ENCODE measurements at places on chromosomes 6 and 20.

GRCh38 chr6:9208966-9209365 lies 773.6 kb upstream of the SLC35B3 start:
- DNase-seq, result no peak

- DNase-seq, result peak; percentile 68
Measured at GRCh38 chr20:3557237-3557785, 86.5 kb downstream of the ATRN start.

DNA sequence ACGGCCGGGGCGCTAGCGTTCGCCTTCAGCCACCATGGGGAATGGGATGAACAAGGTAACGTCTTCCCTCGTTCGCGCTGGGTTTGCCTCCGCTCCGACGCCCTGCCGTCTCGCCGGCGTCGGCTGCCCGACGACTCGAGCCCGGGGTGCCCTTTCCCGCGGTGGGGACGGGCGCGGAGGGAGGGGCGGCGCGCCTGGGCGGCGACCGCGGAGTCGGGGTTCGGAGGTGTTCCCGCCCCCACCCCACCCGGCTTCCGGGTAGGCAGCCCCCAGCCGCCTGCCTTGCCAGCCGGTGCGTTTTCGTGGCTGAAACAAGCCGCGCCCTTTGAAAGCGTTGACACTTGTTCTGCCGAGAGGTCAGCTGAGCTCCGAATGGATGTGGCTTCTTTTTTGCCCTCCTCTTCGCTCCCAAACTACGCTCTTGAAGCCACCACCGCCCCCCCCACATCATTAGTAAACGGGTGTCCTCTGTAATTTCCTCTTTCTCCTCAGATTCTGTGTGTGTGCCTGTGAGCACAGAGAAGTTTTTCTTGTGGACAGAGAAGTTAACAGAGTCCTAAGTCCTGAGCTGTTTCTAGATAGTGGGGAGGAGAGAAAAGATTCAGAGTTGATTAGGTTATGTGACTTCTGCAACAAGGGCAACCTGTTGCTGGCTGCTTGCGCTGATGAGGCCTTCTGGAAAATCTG lies 362 bp downstream of the DUSP22 start:
- DNase-seq, result no peak

GRCh38 chr20:17641993-17642392 lies 40.0 kb downstream of the RRBP1 start:
- no peak for DNase-seq

- no peak for DNase-seq
Measured at GRCh38 chr6:84061174-84061573, 27.6 kb downstream of the MRAP2 start.

GRCh38 chr6:167139761-167140160 lies 16.9 kb downstream of the CCR6 start:
- DNase-seq, result no peak

- DNase-seq, result no peak
Measured at GRCh38 chr6:111812060-111813038, 60.9 kb downstream of the FYN start.

DNA sequence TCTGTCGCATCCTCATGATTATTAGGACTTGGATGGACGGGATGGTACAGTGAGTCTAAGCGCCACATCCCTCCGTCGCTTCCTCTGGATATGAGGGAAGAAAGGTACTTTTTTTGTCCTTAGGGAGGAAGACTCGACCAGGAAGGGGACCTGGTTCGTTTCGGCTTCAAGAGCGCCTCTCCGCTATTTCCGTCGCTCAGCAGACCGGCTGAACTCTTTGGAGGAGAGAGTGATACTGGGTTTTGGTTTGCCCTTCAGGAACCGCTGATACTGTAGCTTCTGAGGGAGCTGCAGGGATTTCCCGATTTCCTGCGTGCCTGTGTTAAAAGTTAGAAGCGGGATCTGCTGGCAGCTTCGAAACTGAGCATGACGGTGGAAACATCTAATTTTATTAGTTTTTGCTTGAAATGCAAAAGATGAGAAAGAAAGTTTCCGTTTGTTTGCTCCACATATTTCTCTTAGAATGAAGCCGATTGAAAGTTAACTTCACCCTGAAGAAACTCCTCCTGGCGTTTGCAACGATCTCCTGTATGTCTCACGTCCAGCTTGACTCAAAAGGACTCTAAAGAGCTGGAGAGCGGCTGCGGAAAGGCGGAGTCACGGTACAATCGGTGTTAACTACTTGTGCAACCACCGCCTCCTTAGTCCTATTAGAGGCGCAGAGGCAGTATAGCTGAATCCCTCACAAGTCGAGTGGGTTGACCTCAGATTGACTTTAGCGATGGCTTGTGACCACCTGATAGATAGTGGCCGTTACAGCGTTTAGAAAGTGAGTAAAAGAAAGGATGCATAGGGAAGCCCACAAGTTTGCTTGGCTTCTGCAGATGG lies 129.4 kb downstream of the TRIM27 start:
- DNase-seq, result no peak

DNA sequence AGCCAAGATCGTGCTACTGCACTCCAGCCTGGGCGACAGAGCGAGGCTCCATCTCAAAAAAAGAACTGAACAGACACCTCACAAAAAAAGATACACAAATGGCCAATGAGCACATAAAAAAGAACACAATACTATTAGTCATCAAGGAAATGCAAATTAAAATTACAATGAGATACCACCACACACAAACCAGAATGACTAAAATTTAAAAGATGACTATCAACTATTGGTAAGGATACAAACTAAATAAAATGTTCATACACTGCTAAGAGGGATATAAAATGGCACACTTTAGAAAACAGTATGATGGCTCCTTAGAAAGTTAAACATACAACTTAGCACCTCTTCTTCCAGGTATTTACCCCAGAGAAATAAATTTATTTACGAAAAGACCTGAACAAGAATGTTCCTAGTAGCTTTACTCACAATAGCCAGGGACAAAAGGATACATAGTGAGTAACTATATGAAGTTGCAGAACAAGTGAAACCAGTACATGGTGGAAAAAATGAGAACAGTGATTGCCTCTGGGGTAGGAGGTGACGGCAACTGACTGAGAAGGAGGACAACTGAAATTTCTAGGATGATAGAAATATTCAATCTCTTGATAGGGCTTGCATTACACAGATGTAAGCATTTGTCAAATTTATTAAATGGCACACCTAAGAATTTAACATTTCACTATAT lies 53.2 kb downstream of the FAM8A1 start:
- no peak for DNase-seq

DNA sequence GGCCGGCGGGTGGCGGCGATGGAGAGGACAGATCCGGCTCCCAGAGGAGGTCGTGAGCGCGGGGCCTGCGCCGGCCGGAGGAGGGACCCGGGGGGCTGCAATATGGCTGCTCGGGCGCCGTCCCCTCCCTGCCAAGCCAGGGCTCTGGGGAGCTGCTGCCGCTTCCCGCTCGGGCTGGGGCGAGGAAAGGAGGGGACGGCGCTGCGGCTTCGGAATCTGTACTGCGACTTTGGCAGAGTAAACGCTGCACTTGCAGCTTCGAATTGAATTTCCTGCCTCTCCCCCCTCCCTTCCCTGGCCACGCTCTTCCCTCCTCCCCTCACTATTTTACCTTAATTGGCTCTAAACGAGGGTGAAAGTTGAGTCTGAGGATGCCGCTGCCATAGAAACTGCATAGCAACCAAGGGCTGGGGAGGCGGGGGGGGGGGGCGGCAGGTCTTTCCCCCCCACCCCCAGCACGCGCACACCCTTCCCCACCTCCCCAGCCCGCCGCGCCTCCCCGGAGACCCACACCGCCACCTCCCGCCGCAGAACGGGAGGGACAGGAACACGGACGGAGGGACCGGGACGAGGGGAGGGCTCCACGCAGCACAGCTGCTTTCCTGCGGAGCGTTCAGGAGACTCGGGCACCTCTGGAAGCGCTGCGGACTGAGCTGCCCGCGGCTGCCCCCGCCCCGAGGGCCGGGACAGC lies 93.9 kb downstream of the RNASET2 start:
- DNase-seq, result no peak

- DNase-seq, result no peak
Measured at GRCh38 chr6:33988121-33989015, 157.5 kb downstream of the GRM4 start.

DNA sequence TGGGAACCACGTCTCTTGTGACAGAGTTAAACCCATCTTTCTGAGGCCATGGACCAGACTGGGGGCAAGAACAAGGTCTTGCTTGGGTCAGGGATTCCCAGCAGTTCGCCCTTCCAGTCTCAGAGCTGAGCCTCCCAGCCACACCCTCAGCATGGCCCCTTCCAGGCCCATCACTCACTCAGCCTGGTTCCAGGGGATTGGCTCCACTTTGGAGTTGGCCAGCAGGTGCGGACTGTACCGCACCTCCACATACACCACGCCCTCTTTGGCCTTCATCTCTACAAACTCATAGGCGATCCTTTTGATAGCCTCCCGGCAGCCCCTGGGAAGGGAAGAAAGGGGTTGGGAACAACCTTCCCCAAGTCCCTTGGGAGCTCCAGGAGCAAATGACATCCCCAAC lies 25.2 kb downstream of the ADA start:
- no peak for DNase-seq

GRCh38 chr6:25253351-25253750 lies 25.8 kb upstream of the CARMIL1 start:
- DNase-seq, result no peak
